ENCODE measurements at places on chromosomes 5 and 9. TPM values are rescaled to one million over a fixed set of nuclear protein-coding genes. Genes with fewer than 3 reads are reported as not detected.

The UBAP1 gene
- 31.2 TPM for polyA plus RNA-seq

The ANKRD18A gene
- 3.1 TPM for polyA plus RNA-seq

The OBP2B gene
- not detected for polyA plus RNA-seq

The LHX3 gene
- not detected for polyA plus RNA-seq

The SLC2A8 gene
- polyA plus RNA-seq = 15.4 TPM

The EIF4EBP3 gene
- polyA plus RNA-seq = 24.6 TPM
